ENCODE measurements at places on chromosomes 1 and 21. TPM values are rescaled to one million over a fixed set of nuclear protein-coding genes. Genes with fewer than 3 reads are reported as not detected.

- no peak for DNase-seq
These were observed 376.7 kb upstream of the ADGRL2 start for GRCh38 chr1:81424061-81424460.

DNA sequence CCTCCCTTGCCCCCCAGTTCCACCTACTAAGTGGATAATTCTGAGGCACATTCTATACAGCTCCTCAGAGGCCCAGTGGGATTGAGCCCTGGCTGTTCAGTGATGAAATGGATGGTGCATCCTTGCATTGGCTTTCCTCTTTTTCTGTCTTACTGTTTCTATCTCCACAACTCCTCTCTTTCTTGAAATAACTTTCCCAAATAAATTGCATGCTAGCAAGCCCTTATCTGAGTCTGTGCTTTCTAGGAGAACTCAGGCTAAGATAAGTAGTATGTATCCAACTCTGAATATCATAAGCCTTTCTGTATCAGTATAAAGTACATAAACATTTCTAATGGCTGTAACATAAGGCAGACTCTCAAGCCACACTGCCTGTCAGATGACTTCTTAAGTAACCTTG is 603.8 kb upstream of the USP24 start:
- DNase-seq, result no peak

DNA sequence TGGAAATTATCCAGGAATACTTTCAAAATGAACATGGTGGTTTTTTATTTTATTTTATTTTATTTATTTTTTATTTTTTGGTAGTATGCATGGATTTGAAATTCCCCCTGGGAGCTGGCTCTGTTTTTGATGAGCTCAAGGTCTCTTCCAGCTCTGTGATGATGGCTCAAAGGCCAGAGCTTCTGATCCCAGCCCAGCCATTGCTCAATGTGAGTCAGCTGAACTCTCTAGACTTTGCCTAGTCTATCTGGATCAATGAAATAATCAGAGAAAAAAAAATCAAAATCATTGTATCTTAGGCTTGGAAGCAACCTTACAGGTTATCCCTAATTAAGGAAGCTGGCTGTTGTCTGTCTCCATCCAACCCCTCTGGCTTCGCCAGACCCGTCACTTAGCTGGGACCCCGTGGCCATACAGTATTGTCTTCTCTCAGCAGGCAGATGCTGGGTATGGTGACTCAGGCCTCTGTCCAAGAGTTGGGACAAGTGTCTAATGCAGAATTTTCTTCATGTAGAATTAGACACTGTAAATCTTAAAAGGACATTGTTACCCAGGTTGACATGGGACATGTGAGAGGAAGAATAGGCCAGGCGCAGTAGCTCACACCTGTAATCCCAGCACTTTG is 90.2 kb upstream of the LPGAT1 start:
- no peak for DNase-seq

GRCh38 chr1:226436855-226437491 is 29.1 kb upstream of the PARP1 start:
- DNase-seq, result no peak

Gene MASP2
- not detected for total RNA-seq

DNA sequence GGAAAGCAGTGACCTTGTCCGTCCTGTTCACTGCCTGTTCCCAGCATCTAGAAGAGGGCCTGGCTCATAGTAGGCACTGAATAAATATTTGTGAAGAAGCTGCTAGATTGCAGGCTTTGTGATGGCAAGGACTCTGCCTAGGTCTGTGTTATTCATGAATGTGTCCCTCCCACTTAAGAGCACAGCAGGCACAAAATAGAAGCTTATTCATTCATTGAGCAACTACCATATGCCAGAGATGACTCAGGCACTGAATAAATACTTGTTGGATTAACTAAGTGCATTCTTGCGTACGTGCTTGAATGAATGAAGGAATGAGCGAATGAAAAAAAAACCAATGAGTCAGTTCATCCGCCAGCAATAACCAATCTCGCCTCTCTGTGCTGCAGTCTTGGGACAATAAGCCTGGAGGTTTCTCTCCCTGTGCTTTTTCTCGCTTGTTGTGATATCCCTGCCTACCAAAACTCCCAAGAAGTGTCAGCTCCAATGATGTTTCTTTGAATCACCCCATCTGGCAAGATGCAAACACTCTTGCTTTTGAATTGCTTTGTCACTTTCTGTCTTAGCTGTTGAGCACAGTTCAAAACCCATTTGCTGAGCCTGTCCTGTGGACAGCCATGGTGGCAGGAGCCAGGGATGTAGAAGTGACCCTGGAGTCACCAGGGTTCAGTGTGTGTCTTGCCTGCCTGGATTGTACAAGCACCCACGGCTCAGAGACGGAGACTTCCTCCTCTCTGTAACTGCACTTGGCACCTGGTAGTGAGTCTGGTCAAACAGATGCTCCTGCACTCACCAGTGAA is 143.9 kb downstream of the KAZN start:
- DNase-seq, result no peak

Gene ARHGEF16
- 1.1 TPM for total RNA-seq

GRCh38 chr1:210687582-210688279 is 359.0 kb downstream of the HHAT start:
- no peak for DNase-seq

Gene SYT14
- 1.0 TPM for total RNA-seq

Gene FMO5
- 1.8 TPM for total RNA-seq

Gene PRR9
- total RNA-seq, result not detected

DNA sequence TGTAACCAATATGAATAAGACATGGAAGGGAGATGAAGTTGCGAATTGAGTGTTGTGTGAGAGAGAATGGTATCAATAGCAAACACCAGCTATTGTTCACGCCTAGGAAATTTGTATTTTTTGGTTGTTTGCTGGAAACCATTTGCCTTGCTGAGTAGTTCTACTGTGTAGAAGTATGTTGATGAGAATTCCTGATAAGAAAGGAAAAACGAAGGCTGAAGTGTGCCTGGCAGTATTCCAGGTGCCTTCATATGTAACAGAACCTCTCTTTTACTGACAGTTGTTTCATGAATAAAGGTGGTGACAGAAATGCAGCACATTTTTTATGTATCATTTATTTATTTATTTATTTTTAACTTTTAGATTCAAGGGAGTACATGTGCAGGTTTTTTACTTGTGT is 79.5 kb downstream of the SDCCAG8 start:
- DNase-seq, result no peak

DNA sequence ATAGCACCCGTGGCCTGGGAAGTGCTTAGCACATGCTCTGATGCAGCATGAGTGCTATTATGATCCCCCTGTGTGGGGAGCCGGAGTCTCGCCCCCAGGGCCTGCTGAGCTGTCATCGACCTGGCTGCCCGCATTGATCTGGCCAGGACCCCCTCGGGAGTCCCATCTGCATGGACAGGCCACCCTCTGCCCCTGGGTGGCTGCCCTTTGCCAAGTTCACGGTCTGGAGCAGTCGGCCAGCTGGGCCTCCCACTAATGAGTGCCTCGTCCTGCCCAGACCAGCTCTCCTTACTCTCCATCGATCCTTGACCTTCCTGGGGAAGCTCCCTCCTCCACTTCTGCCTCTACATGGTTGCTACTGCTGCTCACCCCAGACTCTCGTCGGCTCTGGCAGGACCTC is 121.8 kb upstream of the RUNX3 start:
- DNase-seq, result peak; percentile 79

GRCh38 chr1:199545780-199546179 is 481.7 kb upstream of the NR5A2 start:
- no peak for DNase-seq

- no peak for DNase-seq
These were observed 581.0 kb downstream of the AJAP1 start for GRCh38 chr1:5235355-5235899.

GRCh38 chr1:230071316-230071715 is 4.3 kb downstream of the GALNT2 start:
- no peak for DNase-seq

Gene CD1E
- total RNA-seq, result not detected

Gene DNM3
- 23.7 TPM for total RNA-seq

DNA sequence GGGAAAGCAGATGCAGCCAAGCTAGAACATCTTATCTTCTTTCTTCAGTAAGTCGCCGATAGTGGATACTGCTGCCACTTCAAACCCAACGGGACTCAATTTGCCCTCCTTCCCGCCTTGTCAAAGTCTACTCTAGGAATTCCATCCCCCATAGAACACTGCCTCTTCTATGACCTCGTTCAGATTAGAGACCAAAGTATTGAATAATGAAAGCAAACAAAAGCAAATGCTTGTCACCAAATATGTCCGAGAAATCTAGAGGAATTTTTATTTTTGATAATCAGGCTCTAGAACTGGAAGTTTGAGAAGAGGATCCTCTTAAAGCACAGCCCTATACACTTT is 853 bp upstream of the RRAGC start:
- no peak for DNase-seq

DNA sequence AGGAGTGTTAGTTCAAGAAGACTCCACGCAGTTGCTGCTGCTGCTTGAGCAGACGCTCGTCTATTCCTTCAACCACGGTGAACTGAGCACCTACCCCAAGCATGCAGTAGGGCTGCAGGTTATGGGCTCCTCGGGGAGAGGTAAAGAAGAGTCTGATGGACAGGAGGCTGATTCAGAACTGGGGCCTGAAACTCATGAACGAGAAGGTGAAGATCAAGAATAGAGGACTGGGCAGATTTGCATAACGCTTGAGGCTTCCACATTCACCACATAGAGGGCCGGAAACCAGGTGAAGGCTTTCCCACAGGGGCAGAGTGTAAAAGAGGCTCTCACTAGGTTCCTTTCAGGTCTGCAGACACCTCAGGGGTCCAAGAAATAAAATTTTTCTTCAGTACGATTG is 9.1 kb downstream of the ABCA4 start:
- no peak for DNase-seq

GRCh38 chr1:232765542-232765941 is 39.7 kb upstream of the MAP10 start:
- no peak for DNase-seq

DNA sequence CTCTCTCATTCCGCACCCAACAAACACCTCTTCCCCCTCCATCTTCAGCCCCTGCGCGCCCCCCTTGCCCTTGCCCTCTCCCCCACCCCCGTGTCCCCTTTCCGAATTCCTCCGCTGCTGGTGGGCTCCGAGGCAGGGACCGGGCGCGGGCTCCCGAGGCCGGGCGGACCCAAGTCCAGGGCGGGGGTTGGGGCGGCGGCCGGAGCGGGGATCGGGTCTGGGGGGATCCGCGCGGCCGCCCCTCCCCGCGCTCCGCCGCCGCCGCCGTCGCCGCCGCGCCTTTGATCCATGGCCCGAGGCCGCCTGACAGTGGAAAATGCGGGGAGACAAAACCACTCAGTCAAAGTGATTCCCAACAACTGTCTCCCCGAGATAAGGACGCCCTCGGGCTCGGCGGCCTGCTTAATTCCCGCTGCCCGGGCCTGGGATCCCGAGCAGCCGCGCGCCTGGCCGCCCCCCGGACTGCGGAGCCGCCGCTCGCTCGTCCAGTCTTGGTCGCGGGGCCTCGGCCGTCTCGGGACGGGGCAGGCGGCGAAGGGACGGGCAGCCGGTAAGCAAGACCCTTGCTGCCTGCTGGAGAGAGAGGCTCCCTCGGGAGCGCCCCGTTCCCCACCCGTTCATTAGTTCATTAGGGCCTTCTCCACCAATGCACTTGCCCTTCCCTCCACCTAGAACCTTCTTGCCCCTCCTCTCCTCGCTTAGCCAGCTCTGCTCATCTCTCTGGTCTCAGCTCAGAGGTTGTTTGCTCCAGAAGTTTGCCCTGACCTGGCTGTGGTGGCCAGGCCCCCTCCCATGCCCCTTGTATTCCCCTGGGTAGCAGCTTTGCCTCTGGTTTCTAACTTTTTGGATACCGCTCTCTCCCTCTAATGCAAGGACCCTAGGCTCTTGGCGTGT is 86.4 kb downstream of the PAX7 start:
- DNase-seq, result no peak

Gene MINDY1
- 14.8 TPM for total RNA-seq

Gene ANGPTL7
- total RNA-seq, result not detected

DNA sequence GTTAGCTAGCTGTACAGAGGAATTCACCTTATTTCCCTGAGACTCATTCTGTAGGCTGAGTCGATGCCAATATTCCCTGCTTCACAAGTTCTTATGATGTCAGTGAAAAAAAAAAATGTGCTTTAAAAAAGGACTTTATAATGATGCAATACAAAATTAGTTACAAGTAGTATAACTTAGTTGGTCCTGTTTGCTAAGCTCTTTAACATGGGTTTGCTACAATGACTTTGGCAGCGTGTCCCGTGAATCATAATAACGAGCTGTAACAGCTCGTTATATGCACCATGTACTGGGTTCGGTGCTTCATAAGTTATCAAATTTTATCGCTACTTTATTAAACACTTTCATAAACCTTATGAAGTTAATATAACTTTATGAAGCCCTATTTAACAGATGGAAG is 349.7 kb downstream of the LMX1A start:
- DNase-seq, result no peak

DNA sequence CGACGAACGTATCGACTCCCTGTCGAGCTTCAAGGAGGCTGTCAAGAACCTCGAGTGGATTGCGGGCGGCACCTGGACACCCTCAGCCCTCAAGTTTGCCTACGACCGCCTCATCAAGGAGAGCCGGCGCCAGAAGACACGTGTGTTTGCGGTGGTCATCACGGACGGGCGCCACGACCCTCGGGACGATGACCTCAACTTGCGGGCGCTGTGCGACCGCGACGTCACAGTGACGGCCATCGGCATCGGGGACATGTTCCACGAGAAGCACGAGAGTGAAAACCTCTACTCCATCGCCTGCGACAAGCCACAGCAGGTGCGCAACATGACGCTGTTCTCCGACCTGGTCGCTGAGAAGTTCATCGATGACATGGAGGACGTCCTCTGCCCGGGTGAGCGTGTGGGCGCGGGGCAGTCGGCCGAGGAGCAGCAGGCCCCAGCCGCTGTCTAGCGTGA is 28.0 kb downstream of the COL6A2 start:
- no peak for DNase-seq
